ENCODE measurements at places on chromosomes 7 and 10.

GRCh38 chr10:79340646-79341244 lies 6.5 kb upstream of the PPIF start:
- no peak for DNase-seq

GRCh38 chr7:128899392-128899791 lies 11.1 kb downstream of the KCP start:
- DNase-seq, result no peak

DNA sequence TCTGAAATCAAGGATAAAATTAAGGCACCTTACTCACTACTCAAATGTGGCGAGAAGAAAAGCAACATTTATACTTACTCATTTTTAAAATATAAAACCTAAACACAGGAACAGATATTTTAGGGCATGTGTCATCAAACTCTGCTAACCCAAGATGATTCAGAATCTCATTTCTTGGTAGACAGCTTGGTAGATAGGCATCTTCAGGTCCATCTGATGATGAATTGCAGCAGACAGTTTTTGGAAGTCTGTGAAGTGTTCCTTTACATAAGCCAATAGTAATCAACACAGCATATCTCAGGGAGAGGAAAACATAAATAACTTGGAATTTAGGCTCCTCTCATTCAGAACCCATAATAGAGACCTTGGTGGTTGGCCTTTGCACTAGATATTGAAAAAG lies 3.4 kb downstream of the HIPK2 start:
- no peak for DNase-seq

- no peak for DNase-seq
These were observed 21.3 kb downstream of the TBC1D12 start for GRCh38 chr10:94423627-94424026.

- no peak for DNase-seq
These were observed 26.9 kb upstream of the TPK1 start for GRCh38 chr7:144862612-144863319.

- no peak for DNase-seq
These were observed 1.8 kb downstream of the SEMA3C start for GRCh38 chr7:80916770-80917741.

DNA sequence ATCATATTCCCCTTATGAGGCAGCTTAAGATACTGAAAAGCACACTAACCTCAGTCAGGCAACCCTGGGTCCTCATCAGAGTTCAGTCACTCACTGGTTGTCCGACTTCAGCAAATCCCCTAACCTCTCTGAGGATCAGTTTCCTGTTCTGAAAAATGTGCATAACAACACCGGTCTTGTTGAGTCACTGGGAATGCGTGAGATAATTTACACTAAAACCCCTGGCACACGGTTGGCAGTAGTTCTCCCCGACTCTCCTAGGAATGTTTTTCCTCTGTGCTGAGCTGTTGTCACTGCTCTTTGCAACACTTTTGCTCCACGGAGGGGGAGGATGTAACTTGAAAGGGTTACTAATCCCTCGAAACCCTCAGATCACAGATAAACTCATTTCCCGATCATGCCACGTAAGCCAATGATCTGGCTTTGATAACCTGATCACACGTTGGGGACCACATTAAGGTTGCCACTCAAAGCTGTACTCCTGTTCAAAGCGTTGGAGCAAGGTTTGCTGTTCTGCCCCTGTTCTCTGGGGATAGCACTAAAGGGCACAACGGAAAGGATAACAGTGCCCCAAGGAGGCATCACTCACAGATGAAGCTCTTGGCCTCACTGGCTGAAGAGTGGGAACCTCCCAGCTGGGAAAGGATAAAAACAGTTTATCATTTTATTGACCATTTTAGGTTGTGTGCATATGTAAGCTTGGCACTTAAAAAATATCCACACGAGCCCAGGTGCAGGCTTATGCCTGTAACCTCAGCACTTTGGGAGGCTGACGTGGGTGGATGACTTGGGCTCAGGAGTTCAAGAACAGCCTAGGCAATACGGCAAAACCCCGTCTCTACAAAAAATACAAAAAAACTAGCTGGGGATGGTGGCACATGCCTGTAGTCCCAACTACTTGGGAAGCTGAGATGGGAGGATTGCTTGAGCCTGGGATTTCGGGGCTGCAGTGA lies 5.0 kb upstream of the RBM17 start:
- no peak for DNase-seq

DNA sequence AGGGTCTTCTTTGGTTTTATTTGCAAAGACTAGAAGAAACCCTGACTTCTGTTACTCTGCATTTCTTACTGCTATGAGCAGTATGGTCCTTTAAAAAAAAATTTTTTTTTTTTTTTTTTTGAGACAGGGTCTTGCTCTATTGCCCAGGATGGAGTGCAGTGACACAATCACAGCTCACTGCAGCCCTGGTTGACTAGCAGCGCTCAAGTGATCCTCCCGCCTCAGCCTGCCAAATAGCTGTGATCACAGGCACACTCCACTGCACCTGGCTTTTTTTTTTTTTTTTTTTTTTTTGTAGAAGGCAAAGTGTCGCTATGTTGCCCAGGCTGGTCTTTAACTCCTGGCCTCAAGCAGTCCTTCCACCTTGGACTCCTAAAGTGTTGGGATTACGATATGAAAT lies 17.4 kb downstream of the CNNM2 start:
- no peak for DNase-seq

- no peak for DNase-seq
These were observed 22.4 kb upstream of the CYTH3 start for GRCh38 chr7:6294839-6295238.

DNA sequence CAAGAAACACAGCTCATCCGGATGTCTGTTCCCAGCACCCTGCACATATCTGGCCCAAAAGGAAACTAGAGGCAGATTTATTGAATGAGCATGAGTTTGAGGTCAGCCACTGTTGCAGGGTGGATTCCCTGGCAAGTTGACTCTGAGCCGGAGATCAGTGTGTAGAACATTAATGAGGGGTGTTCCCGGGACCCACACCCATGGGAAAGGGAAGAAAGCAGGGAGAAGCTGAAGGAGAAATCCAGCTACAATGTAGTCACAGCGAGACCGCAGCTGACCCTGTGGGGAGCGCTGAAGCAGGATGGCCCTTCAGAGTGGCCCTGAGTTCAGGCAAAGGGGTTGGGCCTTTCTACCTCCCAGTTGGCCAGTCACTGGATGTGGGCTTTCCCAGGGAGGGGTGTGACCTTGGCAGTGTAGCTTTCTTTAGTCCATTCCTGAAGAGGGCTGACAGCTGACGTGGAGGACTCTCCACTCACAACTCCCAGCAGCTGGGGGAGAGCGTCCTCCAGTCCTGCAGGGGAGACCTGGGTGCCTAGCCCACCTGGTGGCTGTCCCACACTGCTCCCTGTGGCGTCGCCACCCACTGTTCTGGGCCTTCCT lies 324.2 kb upstream of the ZMIZ1 start:
- DNase-seq, result no peak

- DNase-seq, result no peak
These were observed 22.6 kb downstream of the AQP1 start for GRCh38 chr7:30934225-30934624.

- no peak for DNase-seq
These were observed 234.4 kb downstream of the TEX36 start for GRCh38 chr10:125448596-125448995.

DNA sequence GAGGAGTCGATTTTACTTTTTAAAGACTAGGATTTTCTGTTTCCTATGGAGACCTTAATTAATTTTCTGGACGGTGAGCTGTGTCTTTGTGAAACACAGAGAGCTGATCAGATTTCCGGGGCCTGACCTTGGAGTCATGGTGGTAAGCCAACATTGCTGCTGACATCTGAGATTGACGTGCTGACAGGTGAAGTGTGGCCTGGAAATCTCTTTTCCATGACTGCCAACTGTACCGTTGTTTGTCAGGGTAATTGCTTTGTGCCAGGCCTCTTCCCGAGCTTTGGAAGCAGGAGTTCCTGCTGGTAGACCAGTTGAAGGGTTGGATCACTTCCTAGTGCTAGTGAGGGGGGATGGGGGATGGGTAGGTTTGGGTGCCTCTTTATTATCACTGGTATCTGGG lies 71.2 kb downstream of the ADRA2A start:
- DNase-seq, result no peak

- no peak for DNase-seq
These were observed 77.6 kb downstream of the NRBF2 start for GRCh38 chr10:63210611-63211196.

- no peak for DNase-seq
These were observed 148.6 kb upstream of the SVIL start for GRCh38 chr10:29783201-29783947.

DNA sequence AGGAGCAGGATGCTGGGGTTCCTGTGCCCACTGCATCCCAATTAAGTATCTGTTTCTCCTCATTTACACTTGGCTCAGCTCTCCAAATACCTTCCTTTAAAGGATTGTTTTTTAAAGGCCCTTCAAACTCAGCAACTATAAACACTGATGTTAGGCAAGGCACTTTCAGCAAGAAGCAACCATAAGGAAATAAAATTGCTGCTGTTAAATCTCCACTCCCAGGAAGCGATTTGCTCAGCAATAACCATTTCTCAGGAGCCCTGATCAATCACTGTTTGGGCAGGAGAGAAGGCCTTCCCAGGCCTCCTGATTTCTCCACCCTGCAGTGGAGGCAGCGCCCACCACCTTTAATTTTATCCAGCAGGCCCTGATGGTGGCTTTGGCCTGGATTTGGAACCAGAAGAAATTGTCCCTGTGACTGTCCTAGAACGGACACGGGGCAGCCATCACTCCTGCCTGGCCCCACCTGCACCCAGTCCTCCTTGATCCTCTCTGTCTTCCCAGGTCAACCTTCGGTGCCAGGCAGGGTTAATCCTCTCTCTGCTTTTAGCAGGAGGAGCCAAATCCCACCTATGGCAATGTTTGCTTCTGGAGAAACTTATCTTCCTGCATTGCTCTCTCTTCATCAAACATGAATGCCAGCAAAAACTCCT lies 199.8 kb downstream of the PLXNA4 start:
- no peak for DNase-seq

GRCh38 chr10:61588770-61589211 lies 73.9 kb upstream of the CABCOCO1 start:
- no peak for DNase-seq

DNA sequence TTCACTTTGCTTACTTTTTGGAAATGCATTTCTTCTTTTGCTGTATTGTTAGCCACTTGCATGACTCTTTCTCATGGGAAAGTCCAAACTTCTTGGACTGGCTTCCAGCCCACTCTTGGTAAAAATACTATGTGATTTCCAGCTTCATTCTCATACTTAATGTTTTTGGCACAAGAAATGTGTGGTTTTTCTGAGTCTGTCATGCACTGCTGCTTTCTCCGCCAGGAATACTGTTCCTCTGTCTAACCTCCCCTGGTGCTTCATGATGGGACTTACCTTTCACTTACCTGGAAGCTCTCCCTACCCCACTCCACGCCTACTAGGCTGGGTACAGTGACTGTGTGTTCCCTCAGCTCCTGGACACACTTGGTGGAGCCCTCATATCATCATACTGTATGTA lies 18.7 kb downstream of the MGAM2 start:
- DNase-seq, result no peak

GRCh38 chr10:15795036-15795792 lies 65.1 kb downstream of the MINDY3 start:
- no peak for DNase-seq

DNA sequence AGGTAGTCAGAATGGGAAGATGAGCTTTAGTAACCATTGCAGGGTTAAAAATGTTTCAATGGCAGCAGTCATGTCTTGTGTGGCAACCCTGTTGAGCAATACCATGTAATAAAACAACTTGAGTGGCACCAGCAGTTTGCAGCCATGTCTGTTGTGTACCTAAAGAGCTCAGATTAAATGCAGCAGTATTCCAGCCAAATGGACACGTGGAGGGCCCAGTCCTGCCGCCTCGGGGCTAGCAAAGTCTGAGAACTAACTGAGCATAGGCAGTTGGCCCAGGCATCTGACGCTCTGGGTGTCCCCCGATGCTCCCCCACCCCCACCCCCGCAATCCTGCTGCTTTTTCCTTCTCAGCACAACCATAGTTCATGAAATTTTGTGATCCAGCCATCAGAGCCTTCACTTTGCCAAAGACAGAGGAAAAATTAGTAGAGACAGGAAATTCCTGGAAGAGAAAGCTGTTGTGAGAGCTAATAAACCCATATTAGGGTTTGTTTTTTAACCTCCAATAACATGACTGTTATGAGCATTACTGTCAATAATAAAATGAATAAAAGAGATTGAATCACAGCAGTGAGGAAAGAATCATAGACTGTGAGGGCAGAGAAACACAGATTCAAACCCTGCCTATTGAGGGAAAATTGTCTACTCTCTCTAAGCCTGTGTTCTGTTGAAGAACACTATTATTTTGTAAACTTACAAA lies 220.6 kb upstream of the RHOBTB1 start:
- DNase-seq, result no peak

- no peak for DNase-seq
These were observed 33.3 kb downstream of the SCART1 start for GRCh38 chr10:133487085-133487484.

DNA sequence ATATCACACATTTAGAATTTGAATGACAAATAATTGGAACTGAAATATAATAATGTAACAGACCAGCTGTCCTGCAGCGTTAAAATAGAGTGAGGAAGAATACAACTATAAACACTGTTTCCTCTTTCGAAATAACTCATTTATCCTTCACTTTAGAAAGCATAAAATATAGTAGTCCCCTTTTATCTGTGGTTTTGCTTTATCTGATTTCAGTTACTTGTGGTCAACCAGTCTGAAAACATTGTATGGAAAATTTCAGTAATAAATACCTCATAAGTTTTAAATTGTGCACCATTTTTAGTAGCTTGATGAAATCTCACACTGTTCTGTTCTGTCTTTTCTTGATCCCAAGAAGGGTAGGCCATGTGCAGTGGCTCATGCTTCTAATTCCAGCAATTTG lies 31.7 kb downstream of the POLR1F start:
- no peak for DNase-seq

DNA sequence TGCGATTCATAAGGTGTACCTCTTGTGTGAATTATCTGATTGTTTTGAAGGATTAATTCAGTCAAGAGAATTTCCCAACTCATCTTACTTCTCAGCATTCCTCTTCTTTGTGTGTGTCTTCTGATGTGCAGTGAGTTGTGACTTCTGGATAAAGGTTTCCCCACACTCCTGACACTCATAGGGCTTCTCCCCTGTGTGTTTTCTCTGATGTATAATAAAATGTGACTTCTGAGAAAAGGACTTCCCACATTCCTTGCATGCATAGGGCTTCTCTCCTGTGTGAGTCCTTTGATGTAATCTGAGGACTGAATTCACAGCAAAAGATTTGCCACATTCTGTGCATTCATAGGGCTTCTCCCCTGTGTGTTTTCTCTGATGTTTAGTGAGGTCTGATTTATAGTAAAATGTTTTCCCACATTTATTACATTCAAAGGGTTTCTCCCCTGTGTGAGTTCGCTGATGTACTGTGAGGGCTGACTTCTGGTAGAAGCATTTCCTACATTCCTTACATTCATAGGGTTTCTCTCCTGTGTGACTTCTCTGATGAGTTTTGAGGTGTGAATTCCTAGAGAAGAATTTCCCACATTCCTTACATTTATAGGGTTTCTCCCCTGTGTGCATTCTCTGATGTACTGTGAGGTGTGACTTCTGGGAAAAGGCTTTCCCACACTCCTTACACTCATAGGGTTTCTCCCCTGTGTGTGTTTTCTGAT lies 24.2 kb downstream of the ZNF25 start:
- no peak for DNase-seq
